NCI-H1436 treated with DMSO at 0.1 percent for 48 hours (cell line): ENCODE measurements at places on chromosomes 12 and 14.
A peak's percentile ranks its signal among the peaks of the same experiment; 100 is the strongest.

DNA sequence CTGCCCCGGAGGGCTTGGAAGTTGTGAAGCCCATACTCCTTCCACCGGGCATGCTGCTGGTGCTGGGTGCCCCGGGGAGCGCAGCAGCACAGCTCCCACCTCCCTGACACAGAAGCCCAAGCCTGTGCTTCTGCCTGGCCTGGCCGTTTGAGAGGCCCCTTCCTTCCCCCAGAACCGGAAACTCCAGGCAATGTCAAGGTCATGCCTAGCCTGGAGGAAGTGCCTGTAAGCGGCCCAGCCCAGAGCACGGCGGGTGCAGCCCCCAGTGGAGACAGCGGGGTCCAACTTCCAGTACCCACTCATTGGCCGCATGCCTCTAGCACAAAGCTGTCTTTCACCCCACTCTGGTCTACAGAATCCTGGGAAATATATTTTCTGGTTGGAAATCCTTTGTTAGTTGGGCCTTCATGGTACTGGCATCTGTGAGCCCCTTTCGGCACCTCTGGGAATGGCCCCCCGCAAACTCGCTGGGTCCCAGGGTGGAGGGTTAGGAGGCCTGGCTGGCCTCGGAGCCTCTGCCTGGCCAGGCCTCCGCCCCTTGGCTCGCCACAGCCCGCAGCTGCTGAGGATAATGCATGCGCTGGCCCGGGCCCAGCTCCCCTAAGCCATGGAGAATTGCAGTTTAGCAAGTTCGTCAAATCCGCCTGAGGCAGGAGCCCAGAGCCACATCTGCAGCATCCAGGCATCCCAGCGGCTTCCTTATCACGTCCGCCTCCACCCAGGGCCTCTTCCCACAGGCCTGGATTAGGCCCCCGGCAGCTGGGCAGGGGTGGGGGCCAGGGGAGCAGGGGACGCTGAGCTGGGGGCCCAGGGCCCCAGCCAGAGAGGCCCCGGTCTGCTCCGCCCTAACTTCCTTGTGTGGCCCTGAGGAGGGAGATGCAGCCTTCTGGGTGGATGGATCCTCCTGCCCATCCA is 48.9 kb upstream of the DLK1 start:
- no peak for DNase-seq

DNA sequence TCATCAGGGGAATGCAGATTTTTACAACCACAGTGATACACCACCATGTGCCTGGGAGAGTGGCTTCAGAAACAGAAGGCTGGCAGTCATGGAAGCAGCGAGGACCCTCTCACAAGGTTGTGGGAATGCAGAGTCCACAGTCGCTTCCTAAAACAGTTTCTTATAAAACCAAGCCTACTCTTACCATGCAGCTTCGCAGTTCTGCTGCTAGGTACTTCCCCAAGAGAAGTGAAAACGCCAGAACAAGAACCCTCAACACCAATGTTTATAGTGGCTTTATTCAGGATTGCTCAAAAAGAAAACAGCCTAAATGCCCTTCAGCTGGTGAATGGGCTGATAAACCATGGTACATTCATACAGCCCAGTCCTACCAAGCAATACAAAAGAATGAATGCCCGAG is 87.2 kb downstream of the DDX51 start:
- DNase-seq = no peak

GRCh38 chr12:6165395-6165794 is 34.8 kb upstream of the CD9 start:
- DNase-seq = no peak

DNA sequence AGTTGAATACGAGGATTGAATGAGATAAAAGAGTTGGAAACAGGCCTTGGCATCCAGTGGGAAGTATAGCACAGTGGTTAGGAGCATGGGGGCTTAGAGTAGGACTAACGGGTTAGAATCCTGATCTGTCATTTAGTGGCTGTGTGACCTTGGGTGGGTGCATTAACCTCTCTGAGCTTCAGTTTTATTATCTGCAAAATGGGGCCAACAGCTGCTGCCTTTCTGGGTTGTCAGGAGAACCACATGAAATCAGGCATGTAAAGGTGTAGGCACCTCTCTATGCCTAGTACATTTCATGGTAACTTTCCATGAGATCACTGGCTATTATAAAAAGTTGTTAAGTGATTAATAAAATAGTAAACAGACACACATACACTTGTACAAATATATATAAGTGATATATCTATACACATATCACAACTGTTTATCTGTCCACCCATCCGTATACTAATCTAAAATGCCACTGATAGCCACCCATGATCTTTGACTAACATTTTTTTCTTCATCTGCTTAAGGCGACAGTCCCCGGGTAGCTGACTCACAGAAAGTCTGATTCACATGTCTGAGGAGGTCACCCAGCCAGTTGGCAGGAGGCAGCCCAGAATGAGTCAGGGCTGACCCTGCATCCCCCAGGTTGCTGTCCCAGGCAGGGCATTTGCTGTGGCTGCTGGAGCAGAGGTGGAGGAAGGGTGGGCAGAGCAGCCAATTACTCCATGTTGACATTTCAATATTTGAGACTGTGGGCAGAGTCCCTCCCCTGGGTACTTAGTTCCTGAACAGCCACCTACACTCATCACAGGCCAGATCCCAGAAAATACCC is 125.6 kb upstream of the NOS1 start:
- DNase-seq = no peak

GRCh38 chr12:89936631-89937030 is 228.0 kb upstream of the ATP2B1 start:
- DNase-seq = no peak

DNA sequence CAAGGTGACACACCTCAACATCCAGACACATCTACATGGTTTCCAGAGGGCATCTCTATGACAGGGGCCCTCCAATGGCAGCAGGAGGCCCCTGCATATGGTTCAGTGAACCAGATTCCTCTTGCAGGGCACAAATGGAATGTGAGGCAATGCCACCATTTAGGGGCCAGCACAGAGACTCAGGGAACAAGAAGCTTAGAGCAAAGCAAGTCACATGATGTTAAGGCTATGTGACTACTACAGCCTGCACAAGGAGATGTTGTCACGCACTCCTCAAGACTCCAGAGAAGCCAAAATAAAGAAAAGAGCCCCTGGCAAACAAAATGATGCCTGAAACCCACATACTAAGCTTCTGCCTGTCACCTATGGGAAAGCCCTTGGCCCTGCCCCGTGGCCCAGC is 95.2 kb downstream of the RBM19 start:
- DNase-seq = no peak

- DNase-seq = peak; percentile 31
Observed at GRCh38 chr12:101773650-101774162, 34.4 kb upstream of the SYCP3 start.

GRCh38 chr14:71472356-71473340 is 459.6 kb upstream of the RGS6 start:
- DNase-seq = peak; percentile 9

GRCh38 chr12:120012067-120012621 is 23.1 kb downstream of the BICDL1 start:
- no peak for DNase-seq

- DNase-seq = no peak
Observed at GRCh38 chr12:53643232-53643979, 17.2 kb upstream of the ATF7 start.

- no peak for DNase-seq
Observed at GRCh38 chr12:92142251-92142926, 3.3 kb downstream of the BTG1 start.

- DNase-seq = no peak
Observed at GRCh38 chr12:123293178-123293760, 21.6 kb upstream of the CDK2AP1 start.

- no peak for DNase-seq
Observed at GRCh38 chr14:27123162-27123561, 525.3 kb upstream of the NOVA1 start.

GRCh38 chr14:76313852-76314251 is 62.1 kb upstream of the ESRRB start:
- no peak for DNase-seq

DNA sequence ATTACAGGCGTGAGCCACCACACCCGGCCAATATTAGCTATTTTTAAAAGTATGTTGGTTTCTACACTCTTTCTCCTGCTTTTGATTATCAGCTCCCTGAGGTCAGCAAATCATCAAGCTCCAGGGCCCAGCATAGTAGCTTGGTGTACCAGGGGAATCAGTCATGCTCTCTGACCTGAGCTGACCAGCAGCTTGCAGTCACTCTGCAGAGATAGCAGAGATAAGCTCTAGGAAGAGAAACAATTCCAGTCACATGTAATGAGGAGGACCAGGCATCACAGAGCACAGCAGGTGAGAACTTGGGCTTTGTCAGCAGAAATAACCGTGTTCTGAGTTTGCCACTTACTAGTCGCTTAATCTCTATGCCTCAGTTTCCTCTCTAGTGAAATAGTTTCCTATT is 8.5 kb downstream of the PLEKHD1 start:
- no peak for DNase-seq

DNA sequence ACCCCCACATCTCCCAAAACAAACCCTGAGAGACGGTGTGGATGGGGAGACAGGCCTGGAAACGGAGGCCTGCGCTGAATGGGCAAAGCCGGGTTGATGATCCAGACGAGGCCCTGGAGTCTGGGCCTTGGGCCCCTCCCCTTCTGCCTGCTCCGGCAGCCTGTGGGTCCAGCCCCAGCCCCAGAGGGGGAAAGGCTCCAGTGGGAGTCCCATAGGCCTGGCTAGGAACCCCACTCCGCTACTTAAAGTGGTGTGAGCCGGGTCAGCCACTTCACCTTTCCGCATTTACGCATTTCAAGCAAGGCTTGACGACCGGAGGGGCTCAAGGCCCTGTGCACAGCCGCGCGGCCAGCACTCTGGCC is 695 bp upstream of the TNFAIP2 start:
- DNase-seq = no peak

DNA sequence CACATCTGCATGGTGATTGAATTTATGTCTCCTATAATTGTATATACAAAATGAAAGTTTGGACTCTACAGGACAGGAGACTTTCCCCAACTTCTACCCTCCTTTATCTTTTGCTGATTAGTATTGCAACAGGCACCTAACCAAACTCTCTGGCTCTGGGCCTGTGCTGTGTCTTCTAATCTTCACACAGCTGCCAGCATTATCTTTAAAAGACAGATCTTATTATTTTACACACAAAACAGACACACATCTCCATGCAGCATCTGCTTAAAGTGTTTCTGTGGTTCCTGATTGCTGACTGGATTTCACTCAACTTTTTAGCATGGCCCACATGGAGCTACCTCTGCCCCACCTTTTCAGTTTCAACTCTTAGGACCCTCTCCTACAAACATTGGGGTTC is 154.9 kb upstream of the PELI2 start:
- no peak for DNase-seq

DNA sequence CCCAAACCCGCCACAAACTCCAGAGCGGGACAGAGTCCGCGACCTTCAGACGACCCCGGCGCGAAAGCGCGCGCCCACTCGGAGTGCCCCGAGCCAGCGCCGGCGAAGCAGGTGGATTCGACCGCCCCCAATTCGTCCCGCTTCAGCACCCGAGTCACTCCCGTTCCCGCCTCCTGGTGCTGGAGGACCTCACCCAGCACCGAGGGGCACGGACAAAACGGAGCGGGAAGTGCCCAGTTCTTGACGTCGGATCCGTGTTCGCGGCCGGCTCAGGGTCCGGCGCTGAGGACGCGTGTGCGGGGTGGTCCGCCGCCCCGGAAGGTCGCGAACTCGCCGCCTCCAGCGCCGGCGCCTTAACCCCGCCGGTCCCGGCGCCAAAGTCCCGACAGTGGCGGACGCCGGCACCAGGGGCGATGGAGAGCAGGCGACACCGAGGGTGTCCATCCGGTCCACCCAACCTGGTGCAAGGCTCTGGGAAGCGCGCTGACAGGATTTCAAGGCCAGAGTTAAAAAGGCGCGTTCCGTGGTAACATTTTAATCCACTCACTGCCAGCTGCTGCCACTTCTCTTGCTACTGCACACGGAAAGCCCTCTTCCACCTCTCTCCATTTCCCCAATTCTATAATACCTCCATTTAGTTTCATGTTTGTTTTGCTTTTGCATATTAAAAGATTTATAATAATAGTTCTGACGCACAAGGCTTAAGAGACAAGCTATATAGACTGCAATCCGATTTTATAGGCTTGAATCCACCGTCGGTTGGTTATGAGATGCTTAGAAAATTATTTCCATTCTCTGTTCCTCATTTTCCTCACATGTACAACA is 240.0 kb upstream of the CPNE8 start:
- DNase-seq = no peak

DNA sequence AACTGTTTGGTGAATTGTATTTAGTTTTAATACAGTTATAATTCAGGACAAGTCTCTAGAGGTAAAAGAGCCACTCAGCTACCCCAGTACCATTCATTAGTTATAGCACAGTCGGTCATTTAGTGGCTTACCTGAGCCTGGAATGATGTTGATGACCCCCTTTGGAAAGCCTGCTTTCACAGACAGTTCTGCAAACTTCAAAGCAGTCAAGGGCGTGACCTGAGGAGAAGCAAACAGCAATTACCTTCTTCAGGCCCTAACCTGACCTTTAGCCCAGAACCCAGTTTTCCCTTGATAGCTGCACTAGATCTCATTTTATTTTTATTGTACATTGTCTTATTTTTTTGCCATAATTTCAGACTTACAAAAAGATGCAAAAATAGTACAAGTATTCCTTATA is 43.8 kb downstream of the ALDH1L2 start:
- no peak for DNase-seq

DNA sequence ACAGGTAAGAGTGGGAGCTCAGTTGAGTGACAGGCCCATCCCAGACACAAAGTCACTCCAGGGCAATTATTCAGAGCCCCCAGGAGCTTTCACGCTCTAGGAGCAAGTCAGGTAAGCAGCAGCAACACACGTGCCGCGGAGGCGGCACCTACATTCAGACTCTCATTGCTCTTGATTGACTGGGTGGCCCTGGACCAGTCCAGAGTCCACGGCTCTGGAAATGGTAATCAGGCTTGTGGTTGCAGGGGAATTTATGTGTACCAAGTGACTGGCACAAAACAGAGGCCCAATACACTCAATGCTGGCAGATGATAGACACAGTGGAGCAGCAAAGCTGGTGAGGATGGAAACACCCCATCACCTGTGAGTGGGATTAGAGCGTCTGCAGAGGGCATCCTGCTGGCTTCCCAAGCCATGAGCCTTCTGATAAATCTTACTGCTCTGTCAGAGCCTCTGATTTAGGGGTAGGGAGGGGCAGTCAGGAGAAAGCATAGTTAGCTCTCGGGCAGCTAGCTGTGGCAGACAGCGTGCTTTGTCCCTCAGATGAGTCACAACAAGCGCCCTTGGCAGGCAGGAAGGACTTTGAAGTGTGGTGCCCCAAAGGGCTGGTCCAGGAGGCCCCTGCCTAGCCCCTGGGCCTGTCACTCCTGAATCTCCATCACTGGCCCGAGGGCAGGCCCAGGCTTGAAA is 344.7 kb downstream of the CACNA1C start:
- DNase-seq = no peak

DNA sequence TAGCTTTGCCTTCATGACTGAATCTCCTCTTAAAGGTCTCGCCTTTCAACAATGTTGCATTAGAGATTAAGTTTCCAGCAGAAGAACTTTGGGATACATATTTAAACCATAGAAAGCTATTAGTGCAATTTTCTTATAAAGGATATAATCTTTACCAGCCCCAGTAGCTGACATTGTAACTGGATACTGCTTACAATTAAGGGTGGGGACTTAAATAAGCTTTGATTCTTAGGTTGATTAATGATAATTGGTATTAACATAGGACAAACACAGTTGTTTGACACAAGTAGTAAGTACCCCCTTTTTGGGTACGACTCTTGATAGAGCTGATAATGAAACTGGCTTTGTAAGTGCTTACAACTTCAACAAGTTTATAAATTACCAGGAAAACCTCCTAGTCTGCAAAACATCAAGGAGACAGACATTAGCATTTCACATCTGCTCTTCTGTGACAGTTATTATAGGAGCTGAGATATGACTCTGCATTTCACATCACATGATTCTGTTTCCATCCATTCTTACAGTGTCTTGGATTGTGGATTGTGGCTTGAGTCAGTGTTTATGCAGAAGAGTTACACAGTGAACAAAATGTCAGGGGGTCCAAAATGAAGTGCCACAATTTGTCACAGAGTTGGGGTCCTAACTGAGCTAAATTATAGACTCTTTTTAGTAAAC is 249.1 kb upstream of the E2F7 start:
- DNase-seq = no peak
